Cortex of kidney (tissue), 1 donor: ENCODE measurements at places on chromosomes 13 and 19.

- DNase-seq, result no peak
These were observed 3.3 kb downstream of the ALOX5AP start for GRCh38 chr13:30738526-30739236.

GRCh38 chr19:5144545-5145179 is 175.7 kb downstream of the KDM4B start:
- no peak for DNase-seq

- no peak for DNase-seq
These were observed 46.4 kb downstream of the ZNF85 start for GRCh38 chr19:20969498-20969897.

DNA sequence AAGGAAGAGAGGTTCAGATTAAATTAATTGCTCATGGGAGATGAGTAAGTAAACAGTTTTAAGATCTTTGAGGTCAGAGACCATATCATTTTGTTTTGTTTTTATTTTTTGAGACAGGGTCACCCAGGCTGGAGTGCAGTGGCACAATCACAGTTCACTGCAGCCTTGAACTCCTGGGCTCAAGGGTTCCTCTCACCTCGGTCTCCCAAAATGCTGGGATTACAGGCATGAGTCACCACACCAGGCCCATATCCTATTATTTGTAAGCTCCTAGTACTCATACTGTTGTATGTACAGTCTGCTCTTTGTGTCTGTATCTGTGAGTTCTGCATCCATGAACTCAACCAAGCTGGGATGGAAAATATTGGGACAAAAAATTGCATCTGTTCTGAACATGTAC is 6.0 kb upstream of the RASL11A start:
- no peak for DNase-seq

GRCh38 chr13:46165485-46166223 is 16.3 kb downstream of the LCP1 start:
- no peak for DNase-seq

DNA sequence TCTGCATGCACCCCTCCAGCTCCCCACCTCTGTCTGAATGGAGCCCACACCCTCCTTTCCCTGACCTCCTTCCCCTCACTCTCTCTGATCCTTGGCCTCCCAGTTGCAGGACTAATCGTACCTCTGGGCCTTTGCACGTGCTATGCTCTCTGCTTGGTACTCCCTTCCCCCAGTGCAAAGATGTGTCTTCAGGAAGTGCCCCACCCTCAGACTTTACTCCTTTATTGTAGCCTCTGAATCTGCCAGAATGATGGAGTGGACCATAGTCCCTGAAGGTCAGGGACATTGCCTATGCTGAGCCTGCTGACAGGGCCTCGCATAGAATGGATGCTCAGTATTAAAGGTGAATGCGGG is 1.3 kb upstream of the JUND start:
- no peak for DNase-seq

DNA sequence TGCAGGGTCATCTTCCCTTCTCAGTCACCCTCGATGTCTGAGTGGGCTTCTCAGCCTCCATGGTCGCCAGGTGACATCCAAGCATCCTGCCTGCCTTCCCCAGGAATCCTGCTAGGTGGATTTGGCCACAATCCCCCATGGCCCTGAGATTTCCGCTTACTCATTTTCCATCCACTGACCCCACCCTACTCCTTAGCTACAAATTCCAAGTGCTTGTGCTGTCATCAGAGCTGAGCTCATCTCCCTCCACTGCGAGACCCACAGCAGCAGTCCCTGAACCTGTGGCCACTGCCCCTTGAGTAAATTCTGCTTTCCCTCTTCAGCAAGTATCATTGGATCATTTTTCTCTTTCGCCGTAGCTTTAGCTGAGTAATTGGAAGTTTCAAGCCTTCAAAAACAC is 90.5 kb upstream of the ANKRD10 start:
- no peak for DNase-seq
